ENCODE measurements at places on chromosomes 5 and 9. TPM values are rescaled to one million over a fixed set of nuclear protein-coding genes. Genes with fewer than 3 reads are reported as not detected.

SPRY4 gene
- not detected for total RNA-seq

PLCXD3 gene
- total RNA-seq: not detected

DNA sequence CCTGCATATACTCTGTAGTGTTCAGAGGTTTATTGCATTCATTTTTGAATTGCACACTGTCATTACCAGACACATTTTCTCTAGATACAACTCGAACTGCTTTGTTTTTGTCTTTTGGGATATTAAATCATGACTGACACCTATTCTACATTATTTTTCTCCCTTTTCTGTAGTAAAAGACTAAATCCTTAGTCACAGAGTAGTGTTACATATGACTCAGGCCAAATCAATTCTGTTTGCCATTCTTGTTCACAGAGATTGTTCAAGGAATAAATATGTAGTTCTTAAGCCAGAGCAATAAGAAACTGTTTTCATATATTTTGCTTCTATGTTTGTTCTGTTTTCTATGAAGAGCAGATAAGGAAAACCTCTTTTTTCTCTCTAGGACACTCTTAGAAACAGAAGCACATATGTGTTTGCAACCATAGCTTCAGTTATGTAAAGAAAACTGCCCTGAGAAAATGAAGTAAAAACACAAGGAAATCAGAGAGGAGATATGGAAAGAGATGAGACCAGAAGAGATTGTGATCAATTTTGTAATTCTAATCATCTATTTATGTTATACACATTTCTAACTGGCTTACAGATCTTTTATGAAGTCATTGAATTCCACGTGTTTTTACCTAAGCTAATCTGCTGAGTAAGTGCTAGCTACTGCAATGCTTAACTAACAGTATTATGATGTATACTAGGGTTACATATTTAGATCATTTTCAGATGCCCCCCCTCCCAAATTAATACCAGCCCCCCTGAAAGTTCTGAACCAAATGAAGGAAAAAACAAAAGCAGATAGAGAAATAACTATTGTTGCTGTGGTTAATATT is 1995.6 kb upstream of the CDH6 start:
- no peak for DNase-seq

GRCh38 chr5:96408210-96408777 is 24.8 kb downstream of the PCSK1 start:
- no peak for DNase-seq
